ENCODE measurements at places on chromosomes 3 and 15.

GRCh38 chr3:169667166-169668071 is 3.9 kb upstream of the MECOM start:
- DNase-seq: no peak

DNA sequence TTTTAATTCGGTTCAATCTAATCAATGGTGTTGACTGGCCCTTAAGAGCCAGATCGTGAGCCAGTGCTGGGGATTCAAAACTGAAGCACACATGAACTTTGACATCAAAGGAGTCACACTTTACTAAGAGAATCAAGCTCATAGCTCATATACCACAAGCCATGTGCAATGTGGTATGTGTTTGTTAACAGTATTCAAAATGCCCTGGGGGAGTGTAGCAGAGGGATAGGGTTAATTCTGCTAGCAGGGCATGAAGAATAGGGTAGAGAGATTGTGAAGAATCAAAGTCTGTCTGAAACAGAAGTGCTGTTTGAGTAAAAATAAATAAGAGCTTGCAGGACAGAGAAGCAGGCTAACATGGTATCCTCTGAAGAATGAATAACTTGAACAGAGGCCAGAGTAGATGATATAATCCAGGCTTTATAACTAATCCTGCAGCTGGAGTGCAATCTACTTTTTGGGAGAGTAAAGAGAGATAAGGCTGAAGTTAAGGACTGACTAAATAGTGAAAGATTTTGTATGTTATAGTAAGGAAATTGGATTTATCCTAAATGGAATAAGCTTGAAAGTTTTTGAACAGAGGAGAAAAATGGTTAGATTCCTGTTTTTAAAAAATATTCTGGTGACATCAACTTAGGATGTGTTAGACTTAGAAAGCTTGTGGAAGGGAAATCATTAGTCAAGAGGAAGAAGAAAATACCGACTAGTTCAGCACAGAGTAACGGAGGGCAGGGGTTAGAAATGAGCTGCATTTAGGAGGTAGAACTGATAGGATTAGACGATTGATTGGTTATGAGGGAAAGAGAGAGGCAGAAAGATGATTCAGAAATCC is 292.0 kb downstream of the NFKBIZ start:
- no peak for DNase-seq

DNA sequence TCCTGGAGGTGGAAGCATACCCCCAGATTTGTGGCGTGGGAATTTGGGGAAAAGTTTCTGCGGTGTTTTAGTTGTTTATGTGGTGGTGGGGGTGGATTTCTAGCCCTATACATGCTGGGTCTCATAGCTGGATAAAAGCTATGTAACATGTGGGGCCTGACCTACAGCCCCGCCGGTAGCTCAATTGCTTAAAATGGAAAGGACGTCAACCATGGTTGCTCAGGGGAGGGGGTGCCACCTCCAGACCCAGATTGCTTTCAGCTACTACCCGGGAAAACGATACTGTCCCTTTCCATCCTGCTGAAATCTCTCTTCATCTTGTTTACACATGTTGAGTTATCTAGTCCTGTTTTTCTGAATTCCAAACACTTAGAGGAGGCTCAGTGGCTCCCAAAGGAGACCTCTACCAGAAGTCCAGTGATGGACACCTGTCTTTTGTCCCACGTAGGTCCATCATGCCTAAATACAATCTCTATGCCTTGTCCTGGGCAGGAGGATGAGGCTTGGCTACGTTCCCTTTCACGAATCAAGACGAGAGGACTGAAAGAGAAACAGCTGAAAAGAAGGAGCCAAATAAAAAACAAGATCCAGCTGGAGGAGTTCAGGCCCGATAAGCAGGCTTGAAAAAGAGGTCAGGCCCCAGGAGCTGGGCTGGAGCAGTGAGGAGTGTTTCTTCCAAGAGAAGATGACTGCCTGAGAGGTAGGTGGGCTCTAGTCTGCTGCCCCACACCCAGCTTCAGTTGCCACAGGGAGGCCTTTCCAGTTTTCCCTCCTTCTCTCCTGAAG is 72.1 kb upstream of the TPRG1 start:
- no peak for DNase-seq

DNA sequence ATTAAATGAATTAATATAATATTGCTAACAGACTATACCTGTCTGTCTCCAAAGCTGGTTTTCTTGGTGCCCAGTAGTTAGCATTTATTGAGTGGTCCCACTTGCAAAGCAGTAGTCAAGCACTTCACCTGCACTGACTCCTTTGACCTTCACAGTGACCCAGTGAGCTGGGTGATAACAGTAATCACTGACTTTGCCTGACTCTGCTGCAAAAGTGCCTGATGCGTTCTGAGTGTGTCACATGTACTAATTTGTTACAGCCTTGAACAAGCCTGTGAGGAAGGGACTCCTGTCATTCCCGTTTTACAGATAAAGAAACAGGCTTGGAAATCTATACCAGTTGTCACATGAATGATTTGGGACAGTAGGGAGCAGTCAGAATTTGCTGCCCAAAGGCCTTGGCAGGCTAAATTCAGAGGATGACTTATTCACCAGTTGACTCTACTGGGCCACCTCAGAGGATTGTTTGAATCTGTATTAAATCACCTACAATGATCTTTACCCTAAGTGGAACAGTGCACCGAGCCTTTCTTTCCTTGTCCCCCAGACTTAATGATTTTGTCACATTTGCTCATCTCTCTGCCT is 116.6 kb upstream of the PLXNA1 start:
- DNase-seq: no peak

DNA sequence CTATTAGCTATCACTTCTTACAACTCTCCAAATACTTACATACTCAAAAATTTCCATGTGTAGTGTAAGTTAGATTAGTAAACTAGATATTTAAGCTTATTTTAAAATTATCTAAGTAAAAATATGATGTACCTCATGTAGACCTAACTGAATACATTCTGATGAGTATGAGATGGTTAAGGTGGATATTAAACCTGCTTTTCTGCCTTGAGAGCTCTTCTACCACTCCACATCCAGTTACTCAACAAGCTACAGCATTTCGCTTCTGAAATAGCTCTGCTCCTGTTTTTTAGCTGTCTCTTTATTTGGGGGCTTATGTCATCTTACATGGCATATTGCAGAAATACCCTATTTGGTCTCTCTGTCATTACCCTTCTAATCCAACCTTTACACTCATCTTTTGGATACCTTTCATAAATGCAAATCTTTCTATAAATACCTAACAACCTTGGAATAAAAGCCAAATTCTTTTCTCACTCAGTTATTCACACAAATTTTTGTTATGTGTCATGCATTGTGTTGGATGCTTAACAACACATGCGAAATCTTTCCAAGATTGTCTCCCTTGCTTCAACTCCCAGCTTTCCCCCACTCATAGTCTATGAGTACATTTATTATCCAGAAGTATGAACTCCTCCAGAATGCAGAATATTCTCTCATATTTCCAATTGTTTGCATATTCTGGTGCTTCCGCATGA is 92.0 kb downstream of the ALCAM start:
- DNase-seq: no peak

GRCh38 chr15:89627256-89627970 is 27.9 kb downstream of the KIF7 start:
- no peak for DNase-seq

DNA sequence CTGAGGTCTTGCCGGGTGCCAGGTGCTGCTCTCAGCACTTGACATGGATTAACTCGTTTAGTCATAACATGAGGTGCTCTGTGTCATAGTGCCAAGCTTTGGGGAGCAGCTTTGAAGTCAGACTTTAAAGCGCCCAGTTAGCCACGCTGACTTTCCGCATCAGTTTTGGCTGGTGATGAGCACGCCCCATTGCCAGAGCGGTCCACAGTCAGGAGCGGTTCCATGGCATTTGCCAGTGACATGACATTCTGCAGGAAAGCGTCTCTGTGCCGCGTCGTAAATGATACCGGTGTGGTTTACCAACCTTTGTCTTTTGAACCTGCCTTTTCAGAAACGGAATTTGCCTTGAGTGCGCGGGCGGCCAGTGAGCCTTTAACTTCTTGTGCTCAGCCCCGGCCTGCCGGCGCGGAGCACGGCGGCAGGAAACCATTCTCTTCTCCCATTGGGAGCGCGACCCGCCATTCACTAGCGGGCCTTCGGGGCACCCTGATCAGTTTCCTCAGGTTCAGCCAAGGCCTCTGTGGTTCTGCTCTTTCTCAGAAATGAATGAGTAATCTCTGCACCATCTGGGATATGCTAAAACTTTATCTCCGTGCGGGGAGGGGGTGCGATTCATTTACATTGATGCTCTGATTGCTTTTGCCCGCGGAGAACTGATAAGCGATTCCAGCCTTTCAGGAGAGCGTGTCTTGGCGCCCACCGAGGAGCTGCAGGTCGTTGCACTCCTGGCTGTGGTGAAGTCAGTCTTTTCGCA is 1.7 kb upstream of the SLC2A2 start:
- DNase-seq: peak; percentile 90

DNA sequence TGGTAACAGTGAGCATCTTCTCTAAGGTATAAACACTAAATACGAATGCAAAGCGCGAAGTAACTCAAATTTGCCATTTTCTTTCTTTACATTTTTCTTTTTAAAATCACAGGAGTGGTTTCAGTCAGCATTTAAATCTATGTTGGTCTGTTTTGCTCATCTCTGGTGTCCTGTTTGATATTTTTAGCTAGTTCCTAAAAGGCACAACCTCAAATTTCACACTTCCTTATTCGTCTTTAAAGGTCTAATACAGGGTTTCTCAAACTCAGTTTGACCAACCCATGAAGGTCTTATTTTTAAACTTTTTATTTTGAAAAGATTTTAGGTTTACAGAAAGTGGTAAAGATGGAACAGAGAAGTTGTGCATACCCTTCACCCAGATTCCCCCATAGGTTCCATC is 201.1 kb downstream of the MAGI1 start:
- DNase-seq: no peak

- DNase-seq: no peak
Observed at GRCh38 chr3:59558906-59559720, 509.3 kb upstream of the CFAP20DC start.

GRCh38 chr3:126680667-126681055 is 23.4 kb upstream of the CHCHD6 start:
- no peak for DNase-seq

- peak; percentile 57 for DNase-seq
Observed at GRCh38 chr3:52005571-52005986, 9.9 kb upstream of the RPL29 start.

GRCh38 chr3:132405609-132406299 is 11.5 kb upstream of the DNAJC13 start:
- no peak for DNase-seq

- peak; percentile 82 for DNase-seq
Observed at GRCh38 chr3:118882353-118882947, 152.2 kb downstream of the IGSF11 start.

- no peak for DNase-seq
Observed at GRCh38 chr3:63845215-63845614, 18.4 kb downstream of the THOC7 start.

GRCh38 chr3:172454180-172454579 is 5.9 kb upstream of the GHSR start:
- DNase-seq: no peak

- DNase-seq: no peak
Observed at GRCh38 chr3:123329636-123330340, 119.1 kb downstream of the ADCY5 start.

GRCh38 chr3:24845524-24846155 is 351.0 kb upstream of the THRB start:
- DNase-seq: no peak

GRCh38 chr3:39255503-39256325 is 24.1 kb downstream of the CX3CR1 start:
- DNase-seq: no peak

DNA sequence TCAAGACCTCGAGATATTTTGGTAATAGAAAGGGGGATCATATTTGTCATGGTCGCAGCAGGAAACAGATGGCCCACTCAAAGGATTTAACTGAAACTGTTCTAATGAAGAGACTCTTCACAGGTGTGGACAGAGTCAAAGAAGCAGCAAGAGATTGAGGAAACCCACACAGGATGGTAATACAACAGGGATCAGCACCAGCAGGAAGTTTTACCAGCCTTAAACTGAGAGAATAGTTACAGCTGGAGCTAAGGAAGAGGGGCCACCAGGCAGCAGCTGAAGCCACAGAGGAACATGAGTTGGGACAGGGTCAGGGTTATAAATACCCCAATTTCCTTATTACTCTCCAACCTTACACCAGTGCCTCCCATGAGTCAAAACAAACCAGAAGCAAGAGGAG is 131.8 kb upstream of the UBE2E2 start:
- DNase-seq: peak; percentile 84

- no peak for DNase-seq
Observed at GRCh38 chr15:62920682-62921502, 121.7 kb upstream of the TPM1 start.

Data from NCI-H524 (cell line).